T-cell (primary cell): ENCODE measurements at places on chromosomes 4 and X.
A peak's percentile ranks its signal among the peaks of the same experiment; 100 is the strongest.

GRCh38 chr4:149166365-149166764, 649.3 kb downstream of the IQCM start:
- DNase-seq, result no peak

GRCh38 chrX:85052636-85053343, 49.1 kb downstream of the APOOL start:
- DNase-seq, result no peak

DNA sequence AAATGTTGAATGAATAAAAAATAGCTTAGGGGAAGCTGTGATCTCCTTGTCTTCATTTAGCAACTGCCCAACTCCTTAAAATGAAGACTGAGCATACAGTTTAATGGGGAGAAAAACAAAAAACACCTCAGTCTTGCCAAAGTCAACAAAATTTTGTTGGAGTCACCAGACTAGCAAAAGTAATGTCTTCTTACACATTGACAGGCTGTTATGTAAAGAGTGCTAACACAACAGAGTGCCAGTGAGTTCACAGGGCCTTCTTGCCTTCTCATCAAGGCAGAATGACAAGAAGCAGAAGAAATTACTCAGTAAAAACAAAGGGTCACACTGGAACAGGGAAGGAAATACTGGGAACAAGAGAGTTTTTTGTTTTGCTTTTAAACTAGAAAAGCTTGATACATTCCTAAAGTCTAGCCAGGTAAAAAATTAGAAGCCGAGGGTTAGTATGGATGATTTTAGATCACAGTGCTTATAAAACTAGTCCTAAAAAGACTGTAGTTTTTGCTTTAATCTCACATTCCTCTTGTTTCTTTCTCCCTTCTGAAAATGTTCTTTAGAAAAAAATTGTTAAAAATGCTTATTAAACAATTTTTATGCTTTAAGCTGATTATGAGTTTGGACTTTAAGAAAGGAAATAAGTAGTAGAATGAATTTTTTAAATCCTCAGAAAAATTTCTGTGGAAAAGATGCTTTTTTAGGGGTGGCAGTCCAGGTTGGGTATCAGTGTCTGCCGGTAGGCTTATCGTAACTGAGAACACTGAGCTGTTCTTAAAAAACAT, 38.7 kb upstream of the FRAS1 start:
- no peak for DNase-seq

DNA sequence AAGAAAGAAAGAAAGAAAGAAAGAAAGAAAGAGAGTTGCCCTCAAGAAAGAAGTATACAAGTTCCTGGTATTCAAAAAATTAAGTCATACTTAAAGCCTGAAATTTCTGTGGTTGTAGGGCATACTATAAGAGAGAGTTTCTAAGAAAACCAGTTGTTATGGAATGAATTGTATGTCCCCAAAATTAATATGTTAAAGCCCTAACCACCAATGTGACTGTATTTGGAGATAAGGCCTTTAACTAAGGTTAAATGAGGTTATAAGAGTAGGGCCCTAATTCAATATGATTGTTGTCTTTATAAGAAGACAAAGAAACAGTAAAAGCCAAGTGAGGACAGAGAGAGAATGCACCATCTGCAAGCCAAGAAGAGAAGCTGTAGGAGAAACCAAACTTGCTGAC, 521.1 kb downstream of the CCSER1 start:
- no peak for DNase-seq

- DNase-seq, result no peak
Measured at GRCh38 chr4:137861682-137862081, 329.4 kb upstream of the PCDH18 start.

GRCh38 chrX:107628662-107629539, 591 bp downstream of the PRPS1 start:
- DNase-seq, result peak; percentile 39

- DNase-seq, result no peak
Measured at GRCh38 chrX:150161193-150161592, 201.9 kb upstream of the MAMLD1 start.

DNA sequence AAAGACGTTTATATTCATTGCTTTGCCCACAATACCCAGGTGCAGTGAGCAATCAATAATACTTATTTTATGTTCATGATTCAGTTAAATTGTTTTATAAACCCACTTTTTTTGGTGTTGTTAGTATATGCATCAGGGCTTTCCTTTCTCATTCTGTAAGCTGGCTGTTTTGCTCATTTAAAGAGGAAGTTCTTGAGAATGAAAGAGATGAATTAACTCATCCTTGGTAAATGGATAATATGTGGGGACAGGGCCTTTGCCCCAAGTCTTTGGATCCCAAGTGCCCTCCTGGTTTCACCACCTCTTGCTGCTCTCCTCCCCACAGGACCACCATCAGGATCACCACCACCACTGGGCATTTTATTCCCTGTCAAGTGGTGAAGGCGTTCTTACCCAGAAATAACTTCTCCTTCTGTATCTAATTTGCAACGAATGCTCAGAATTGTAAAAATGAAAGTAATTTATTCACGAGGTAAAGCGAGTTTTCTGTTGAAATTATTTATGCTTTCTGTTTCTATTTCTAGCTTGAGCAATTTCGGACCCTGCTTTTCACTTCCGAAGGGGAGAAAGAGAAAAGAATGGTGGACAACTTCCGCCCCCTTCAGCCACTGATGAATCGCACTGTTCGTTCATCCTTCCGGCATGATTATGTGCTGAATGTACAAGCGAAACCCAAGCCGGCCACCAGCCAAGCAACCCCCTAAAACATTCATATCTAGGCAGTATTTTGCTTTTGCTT, 8.2 kb upstream of the ZRSR2 start:
- DNase-seq, result no peak

GRCh38 chr4:57119054-57119651, 9.0 kb upstream of the IGFBP7 start:
- no peak for DNase-seq

GRCh38 chr4:94650690-94651089, 107.1 kb upstream of the BMPR1B start:
- DNase-seq, result no peak

GRCh38 chrX:37993837-37994619, 12.3 kb upstream of the SYTL5 start:
- DNase-seq, result no peak

DNA sequence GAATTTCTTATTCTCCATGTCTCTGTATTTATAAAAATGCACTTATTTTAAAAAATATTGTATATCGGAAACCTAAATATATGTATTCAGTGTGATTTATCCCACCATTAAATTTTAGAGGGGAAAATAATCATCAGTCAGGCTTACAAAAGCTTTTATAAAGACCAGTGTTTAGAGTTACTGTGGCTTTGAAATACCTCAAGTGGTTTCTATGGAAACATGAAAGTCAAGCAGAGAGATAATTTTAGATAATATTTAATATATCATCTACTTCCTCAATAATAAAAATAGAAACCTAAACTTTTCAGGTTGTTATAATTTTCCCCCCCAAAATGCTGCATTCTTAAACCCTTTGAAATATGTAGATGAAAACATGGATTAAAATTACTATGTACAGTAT, 332.9 kb upstream of the PITX2 start:
- no peak for DNase-seq

- no peak for DNase-seq
Measured at GRCh38 chrX:110836982-110837381, 41.4 kb upstream of the CHRDL1 start.

GRCh38 chr4:169256856-169257761, 13.6 kb downstream of the SH3RF1 start:
- DNase-seq, result no peak

GRCh38 chr4:186249785-186250754, 15.9 kb upstream of the F11 start:
- no peak for DNase-seq

GRCh38 chr4:123662827-123663226, 266.2 kb downstream of the SPRY1 start:
- no peak for DNase-seq

- DNase-seq, result no peak
Measured at GRCh38 chr4:44494810-44495701, 46.4 kb upstream of the KCTD8 start.

- no peak for DNase-seq
Measured at GRCh38 chr4:3316146-3316545, 23.3 kb downstream of the RGS12 start.

- no peak for DNase-seq
Measured at GRCh38 chr4:118740869-118741268, 55.7 kb downstream of the METTL14 start.

DNA sequence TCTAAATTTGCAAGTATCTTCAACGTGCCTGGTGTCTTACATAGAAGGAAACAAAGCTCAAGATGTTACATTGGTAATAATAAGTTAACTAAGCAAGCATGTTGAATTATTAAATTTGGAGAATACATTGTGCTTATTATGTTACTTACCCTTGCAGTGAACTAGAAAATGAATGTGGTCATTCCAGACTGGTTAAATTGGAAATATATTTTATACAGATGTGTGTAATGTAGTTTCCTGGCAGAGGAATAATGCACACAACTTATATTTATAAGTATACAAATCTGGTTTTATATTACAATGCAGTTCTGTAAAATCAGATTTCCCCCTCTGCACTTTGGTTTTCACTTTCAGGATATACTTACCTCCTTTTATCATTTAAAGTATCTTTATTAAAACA, 159.9 kb upstream of the SLIT2 start:
- no peak for DNase-seq

GRCh38 chrX:136227948-136228838, 23.0 kb downstream of the MAP7D3 start:
- no peak for DNase-seq

DNA sequence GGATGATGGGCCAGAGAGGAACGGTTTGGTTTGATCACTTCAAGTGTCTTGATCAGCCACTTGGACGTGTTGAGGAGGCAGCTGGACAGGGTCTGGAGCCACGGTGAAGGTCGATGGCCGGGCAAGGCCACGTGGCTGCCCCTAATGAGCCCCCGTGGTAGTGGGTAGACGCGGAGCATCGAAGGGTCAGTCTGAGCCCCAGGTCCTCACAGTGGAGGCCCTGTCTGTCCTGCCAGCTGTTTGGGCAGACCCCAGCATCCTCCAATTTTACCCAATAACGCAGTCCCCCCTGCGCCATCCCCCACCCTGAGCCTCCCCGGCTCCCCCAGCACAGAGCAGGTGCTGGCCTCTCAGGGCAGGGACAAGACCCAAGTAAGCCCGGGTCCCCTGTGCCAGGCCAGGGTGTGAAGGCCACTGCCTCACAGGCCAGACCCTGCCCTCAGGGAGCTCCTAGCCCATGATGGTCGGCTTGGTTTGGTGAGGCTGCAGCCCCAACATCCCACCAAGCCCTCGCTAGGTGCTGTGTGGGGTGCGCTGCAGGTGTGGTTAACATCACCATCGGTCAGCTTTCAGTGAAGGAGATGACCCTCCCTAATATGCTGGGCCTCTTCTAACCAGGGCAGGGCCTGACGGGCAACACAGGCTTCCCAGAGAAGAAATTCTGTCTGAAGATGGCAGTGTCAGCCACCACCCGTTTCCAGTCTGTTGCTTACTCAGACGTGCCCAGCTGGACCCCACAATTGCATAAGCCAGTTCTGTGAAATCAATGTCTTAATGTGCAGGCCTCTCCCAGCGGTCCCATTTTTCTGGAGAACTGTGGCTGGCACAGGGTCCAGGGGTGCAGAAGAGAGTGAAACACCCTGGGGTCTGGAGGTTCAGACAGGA, 40.5 kb upstream of the NKX1-1 start:
- no peak for DNase-seq

- no peak for DNase-seq
Measured at GRCh38 chr4:17008834-17009345, 110.4 kb upstream of the LDB2 start.

DNA sequence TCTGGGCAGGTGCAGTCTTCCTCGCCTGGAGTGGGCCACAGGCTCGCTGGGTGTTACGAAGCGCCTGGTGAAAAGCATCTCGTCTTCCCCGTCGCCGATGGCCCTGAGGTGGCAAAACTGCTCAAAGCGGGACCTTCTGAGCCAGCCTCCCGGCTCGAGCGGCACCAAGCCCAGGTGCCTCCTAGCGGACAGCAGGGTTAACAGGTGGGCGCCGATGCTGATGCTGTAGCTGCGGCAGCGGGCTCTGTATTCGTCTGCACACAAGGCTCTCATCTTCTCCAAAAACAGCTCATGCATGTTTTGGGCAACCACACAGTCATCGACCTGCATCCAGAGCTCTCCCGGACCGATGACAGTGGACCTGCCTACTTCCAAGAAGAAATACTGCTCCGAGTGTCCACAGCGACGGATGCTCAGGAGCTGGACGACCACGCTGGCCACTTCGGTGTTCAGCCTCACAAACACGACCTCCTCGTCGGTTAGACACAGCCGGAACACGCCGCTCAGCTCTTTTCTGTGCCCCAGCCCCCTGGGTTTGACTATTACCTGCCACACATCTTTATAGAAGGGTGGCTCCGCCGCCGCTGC, 1.2 kb downstream of the IRS4 start:
- DNase-seq, result no peak

GRCh38 chrX:72676465-72676864, 37.6 kb downstream of the PHKA1 start:
- no peak for DNase-seq

DNA sequence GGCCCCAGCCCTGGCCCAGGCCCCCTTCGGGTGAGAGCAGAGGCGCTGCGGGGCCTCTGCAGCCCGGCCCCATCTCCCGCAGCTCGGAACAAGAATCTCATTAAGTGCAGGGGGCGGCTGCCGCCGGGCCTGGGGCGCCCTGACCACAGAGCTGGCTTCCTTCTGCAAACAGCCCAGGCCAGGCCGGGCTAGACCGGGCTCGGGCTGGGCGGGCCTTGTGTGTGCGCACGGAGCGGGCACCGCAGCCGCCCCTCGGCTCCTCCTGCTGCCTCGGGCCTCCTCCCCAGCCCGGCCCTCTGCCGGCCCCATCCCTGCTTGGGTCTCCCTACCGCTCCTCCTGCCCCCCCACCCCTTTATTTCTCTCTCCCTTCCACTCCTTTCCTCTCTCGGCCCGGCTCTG, 83.3 kb downstream of the EFNB1 start:
- DNase-seq, result no peak
